EH (cell line): ENCODE measurements at places on chromosomes 5 and 9.

- DNase-seq, result no peak
Measured at GRCh38 chr5:76716456-76717157, 681 bp downstream of the F2R start.

DNA sequence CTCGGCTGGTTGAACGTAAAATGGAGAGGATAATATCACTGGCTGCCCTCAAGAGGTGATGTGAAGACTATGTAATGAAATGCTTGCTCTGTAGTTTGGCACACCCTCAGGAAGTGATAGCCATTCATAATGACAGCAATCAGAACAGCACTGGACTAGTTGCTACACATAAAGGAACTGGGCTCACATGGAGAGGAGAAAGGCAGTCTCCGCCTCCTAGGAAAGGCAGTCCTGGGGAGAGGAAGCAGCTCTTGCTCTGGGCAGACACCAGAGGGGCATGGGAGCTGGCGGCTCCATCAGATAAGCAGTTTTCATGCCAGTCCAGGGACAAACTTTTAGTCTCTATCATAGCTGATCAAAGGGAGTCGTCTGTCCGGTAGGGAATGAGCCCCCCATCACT lies 46.9 kb downstream of the ARHGEF37 start:
- DNase-seq, result no peak

GRCh38 chr5:75654693-75655295 lies 43.5 kb downstream of the ANKDD1B start:
- no peak for DNase-seq

GRCh38 chr9:84300271-84300670 lies 40.3 kb downstream of the SLC28A3 start:
- DNase-seq, result peak; percentile 56

DNA sequence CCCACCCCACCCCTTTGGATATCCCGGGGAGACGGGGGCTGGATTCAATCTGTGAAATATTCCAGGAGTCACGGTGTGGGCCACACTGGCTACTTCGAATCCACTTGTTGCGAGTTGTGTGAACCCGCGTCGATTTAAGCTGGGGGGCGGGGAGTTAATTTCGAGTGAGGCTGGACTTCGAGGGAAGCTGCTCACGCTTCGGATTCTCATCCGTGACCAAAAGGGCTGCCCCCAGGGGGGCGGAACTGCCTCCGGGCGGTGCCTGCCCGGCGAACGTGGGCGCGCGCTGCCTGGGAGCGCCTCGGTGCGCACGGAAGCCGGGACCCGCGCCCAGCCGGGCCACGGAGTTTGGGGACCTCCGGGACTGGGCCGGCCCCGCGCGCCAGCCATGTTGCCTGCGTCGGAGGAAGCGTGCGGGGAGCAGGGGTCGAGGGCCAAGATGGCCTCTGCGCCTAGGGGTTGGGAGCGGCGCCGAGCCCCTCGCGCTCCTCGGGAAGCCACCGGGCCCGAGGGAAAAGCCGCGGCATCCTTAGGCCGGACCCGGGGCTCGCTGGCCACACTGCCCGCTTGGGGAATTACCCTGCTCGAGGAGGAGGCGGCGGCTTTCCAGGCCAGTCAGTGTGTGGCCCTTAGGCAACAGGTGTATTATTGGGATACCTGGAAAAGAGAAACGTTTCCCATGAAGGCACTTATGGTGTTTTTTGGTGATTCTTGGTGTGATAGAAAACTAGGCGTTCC lies 975 bp downstream of the OCLN start:
- DNase-seq, result peak; percentile 39

DNA sequence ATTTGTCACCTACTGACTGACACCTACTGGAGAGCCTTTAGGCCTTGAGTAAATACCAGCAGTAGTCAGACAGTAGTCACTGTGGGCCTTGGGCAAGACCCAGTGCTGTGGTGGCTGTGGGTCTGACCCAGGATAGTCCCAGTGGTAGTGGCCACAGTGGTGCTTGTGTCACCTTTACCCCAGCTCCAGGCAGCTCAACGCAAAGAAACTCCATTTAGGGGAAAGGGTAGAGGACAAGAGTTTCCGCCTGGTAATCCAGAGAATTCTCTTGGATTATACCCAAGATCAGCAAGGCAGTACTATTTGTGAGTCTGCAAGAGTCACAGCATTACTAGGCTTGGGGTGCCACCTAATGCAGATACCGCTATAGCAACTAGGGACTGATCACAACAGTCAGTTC lies 28.9 kb downstream of the CERT1 start:
- DNase-seq, result no peak

DNA sequence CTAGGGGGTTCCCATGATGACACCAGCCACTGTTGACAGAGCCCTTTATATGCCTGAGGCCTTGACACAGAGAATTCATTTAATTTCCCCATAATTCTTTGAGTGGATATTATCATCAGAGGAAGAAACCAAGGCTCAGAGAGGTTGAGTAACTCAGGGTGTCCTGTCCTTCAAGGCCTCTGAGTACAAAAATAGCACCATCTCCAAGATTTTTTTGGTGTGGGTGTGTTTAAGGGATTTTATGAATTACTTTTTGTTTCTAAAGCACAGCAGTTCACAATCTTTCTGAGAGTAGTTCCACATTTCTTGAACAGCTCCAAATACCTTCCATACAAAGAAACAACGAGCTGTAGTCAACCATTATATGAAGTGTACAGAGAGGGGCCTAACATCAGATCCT lies 6.2 kb upstream of the GSN start:
- no peak for DNase-seq

- DNase-seq, result no peak
Measured at GRCh38 chr9:110317911-110318310, 19.8 kb downstream of the TXNDC8 start.

DNA sequence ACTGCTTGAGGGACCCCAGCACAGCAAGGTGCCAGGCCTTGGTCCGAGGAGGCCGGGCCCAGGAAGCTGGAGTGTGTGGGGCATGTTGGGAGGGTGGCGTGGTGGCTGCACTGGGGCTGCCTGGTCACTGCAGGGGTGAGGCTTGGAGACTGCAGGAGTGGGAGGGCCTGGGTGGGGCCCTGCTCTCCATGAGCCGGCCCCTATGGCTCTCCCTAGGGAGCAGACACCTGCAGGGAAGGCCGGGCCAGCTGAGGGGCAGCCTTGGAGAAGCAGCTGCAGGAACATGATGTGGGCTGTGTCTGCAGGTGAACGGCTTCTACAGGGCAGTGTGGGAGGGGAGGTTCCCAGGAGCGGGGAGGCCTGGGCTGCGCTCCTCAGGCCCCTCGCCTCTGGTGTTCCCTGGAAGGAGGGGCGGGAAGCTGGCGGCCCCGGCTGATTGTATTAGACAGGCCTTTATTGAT lies 41.7 kb upstream of the TMEM250 start:
- no peak for DNase-seq

DNA sequence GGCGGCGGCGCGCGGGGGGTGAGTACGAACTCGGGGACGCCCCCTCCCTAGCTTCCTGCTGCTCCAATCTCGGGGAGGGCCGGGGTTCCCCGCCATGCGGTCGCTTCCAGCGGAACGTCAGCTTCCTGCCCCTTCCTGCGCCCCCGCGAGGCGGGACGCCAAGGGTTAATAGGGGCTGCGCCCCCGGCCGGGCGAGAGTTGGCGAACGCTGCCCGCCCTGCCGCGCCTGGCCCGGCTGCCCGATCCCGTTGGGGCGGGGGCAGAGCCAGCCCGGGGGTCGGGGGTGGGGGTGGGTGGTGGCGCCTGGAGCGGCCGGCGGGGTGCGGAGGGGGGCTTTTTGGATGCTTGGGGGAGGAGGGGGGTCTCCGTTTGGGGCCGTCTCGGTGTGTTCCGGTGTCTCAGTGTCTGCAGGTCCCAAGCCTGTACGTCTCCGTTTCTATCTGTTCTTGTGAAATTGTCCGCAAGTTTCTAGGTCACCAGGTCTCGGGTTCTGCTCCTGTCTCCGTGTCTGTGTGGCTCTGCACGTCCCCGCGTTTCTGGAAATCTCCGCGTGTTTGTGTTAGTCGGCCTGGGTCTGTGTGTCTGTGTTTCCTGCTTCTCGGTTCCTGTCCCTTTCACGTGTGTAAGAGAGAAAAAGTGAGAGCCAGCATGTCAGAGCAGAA lies 789 bp downstream of the COL27A1 start:
- DNase-seq, result peak; percentile 21

- DNase-seq, result no peak
Measured at GRCh38 chr5:177362292-177362609, 4.5 kb downstream of the RGS14 start.

GRCh38 chr5:93954421-93955069 lies 213.1 kb upstream of the POU5F2 start:
- no peak for DNase-seq

- DNase-seq, result peak; percentile 16
Measured at GRCh38 chr5:112668016-112668415, 69.7 kb upstream of the APC start.

GRCh38 chr9:98402019-98402840 lies 146.8 kb upstream of the TBC1D2 start:
- DNase-seq, result no peak

DNA sequence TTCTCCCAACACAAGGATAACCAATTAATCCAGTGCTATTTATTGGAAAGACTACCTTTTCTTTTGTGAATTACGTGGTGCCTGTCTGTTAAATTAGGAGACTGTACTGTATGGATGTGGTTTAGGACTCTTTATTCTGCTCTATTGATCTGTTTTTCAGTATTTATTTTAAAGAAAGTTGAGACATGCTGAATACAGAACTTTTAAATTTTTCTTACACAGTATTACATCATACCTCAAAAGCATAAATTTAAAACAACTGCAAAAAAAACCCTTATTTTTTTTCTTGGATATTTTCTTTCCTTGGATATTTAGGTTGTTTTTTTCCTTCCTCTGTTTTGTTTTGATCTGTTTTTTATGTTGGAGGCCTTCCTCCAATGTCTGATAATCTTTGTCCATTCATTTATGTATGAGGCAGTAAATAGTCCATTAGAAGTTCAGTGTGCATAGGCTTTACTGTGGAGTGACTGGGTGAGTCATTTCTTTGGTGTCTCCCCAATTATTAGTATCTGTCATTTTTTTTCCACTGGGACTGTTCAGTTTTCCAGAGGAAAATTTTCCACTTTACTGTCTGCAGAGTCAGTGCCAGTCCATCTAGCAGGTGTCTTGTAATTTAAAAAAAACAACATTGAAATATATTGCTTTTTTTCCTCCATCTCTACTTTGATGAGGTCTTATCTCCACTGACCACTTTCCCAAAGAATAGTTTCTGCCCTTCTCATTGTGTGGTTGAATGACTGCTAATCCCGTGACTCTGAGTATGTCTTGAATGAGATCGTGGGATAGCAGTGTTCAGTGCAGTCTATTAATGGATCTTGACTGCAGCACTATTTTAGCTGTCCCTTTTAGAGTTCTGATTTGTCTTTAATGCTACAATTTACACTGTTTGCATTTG lies 15.2 kb downstream of the CYSTM1 start:
- DNase-seq, result peak; percentile 61

GRCh38 chr5:113065626-113066025 lies 89.0 kb downstream of the DCP2 start:
- no peak for DNase-seq

GRCh38 chr5:62082370-62082801 lies 223.6 kb upstream of the KIF2A start:
- peak; percentile 69 for DNase-seq

DNA sequence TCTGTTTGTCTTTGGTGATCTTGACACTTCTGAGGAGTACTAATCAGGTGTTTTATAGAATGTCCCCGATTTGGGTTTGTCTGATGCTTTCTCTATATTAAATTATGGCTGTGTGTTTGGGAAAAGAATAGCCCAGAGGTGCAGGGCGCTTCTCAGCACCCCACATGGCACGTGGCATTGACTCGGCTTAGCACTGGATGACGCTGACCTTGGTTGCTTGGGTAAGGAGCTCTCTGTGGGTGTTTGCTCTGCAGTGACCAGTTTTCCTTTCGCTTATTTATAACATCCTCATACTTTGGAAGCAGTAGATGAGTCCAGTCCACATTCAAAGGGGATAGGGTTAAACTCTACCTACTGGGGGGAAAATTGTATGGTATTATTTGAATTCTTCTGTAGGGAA lies 12.5 kb upstream of the FAM120AOS start:
- no peak for DNase-seq

- DNase-seq, result no peak
Measured at GRCh38 chr5:148816782-148817181, 9.6 kb upstream of the ADRB2 start.

DNA sequence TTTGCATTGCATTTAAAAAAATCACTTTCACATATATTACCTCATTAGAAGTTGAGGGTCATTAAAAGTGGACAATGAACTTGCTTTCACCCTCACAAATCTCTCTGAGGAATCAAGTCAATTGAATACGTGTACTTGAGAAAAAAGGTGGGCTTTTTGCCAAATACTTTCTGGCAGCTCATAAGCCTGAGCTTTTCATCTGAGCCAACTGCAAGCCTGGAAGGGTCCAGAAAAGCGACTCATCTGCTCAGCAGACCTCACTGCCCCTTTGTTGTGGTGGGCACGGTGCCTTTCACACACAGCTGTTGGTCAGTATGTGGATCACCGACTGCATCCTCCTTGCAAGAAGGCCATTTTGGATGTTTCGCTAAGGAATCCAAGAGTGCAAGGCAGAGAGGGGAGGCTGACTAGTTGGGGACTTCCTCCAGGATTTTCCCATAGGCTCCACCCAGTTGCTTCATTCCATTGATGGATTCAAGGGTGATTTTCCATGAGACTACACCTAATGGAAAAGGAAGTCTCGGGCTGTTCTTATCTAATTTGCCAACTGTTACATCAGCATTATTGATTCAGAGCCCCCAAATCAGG lies 564.7 kb downstream of the PDE4D start:
- no peak for DNase-seq
